ENCODE measurements at places on chromosomes 1 and 21. TPM values are rescaled to one million over a fixed set of nuclear protein-coding genes. Genes with fewer than 3 reads are reported as not detected.
A peak's percentile ranks its signal among the peaks of the same experiment; 100 is the strongest.

DNA sequence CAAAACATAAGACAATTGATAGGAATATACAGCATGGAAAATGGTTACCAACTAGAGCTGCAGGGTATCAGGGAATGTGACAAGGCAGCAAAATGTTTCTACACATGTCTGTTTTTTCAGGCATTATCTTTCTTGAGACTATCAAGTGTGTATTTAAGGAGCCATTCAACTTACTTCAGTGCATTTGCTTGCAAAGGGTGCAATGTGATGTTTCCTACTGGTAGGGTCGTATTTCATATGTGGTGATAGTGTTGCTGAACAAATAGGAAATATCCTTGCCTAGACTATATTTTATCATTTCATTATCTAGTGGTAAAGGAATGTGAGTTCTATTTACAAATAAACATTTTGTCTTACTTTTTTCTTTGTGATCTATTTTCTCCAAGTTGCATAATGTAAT lies 42.4 kb downstream of the PTPRC start:
- peaks cover 6% of the 10 kb centered on the region for H3K4me1 ChIP-seq
- no peak for DNase-seq

Gene ANGPTL3
- not detected for total RNA-seq

DNA sequence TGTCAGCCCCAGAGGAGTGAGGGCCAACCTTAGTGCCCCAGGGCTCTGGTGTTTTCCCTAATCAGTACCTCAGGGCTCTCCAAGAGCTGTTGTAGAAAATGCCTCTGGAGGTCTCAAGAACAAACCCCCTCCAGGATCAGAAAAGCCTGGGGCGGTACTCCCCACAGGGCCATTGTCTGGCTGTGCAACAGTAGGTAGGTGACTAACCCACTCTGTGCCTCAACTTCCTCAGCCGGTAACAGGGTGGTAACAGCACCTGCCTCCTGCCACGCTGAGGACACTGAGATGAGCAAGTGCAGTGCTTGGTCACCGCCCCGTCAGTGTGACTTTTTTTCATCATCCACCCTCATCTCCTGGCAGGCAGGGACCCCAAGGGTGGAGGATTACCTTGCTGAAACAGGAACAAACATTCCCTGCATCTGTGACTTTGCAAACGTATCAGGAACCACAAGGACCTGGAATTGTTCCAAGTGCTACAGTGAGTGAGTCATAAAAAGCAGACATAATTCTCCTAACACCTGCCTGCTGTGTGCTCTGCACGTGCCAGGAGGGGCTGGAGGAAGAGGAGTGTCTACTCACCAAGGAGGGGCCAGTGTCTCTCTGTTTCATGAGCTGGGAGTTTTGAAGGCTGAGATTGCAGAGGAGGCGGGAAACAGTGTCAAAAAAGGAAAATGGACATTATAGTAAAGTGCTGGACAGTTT lies 440.8 kb downstream of the NPHP4 start:
- no peaks in the 10 kb centered on the region for H3K27me3 ChIP-seq
- no peak for DNase-seq
- no peaks in the 10 kb centered on the region for H3K36me3 ChIP-seq
- H3K27ac ChIP-seq = no peak overlapping the region
- H3K4me3 ChIP-seq = no peak overlapping the region

GRCh38 chr1:33257207-33257771 lies 997 bp downstream of the ZNF362 start:
- peak overlapping the region; percentile 88 for H3K27ac ChIP-seq
- peak overlapping the region; percentile 48 for H3K4me3 ChIP-seq
- no peaks in the 10 kb centered on the region for H3K36me3 ChIP-seq
- H3K4me1 ChIP-seq = peaks cover 51% of the 10 kb centered on the region
- DNase-seq = no peak

Gene AMPD1
- total RNA-seq = not detected

Gene CD1B
- not detected for total RNA-seq

Gene ACTA1
- 0.39 TPM for total RNA-seq

Gene CHTOP
- total RNA-seq = 49.0 TPM

Gene LMOD1
- total RNA-seq = 87.6 TPM

- no peaks in the 10 kb centered on the region for H3K27me3 ChIP-seq
- no peak overlapping the region for H3K27ac ChIP-seq
- H3K4me1 ChIP-seq = no peaks in the 10 kb centered on the region
- no peak for DNase-seq
- no peaks in the 10 kb centered on the region for H3K36me3 ChIP-seq
- H3K4me3 ChIP-seq = no peak overlapping the region
Measured at GRCh38 chr1:84941843-84942242, 48.8 kb upstream of the LPAR3 start.

Gene MTARC1
- total RNA-seq = 37.8 TPM

DNA sequence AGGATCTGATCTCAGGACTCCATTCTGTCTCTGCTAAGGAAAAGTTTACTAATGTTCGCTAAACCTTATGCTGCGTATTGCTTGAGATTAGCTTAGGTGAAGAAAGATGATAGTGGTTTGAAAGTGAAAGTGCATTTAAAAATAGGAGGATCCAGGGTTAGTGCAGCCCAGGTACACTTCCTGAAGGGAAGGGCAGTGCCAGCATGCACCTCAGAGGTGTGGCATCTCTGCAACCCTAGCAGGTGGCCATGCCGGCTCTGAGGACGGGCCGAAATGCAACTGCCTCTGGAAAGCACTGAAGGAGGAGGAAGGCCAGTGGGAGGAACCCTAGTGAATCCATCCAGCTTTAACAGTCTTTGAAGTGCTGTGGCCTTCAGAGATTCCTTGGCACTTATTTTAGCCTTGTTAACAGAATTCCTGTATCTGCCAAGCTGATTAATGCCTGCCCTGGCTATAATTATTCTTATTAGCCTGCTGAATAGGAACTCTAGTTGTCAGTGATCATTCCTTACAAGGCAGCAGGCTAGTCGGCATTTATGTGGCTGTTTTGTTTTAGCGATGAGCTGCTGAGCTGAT lies 5.5 kb downstream of the PTGFRN start:
- H3K36me3 ChIP-seq = no peaks in the 10 kb centered on the region
- DNase-seq = no peak
- H3K27ac ChIP-seq = no peak overlapping the region
- no peak overlapping the region for H3K4me3 ChIP-seq
- no peaks in the 10 kb centered on the region for H3K4me1 ChIP-seq
- H3K27me3 ChIP-seq = no peaks in the 10 kb centered on the region

DNA sequence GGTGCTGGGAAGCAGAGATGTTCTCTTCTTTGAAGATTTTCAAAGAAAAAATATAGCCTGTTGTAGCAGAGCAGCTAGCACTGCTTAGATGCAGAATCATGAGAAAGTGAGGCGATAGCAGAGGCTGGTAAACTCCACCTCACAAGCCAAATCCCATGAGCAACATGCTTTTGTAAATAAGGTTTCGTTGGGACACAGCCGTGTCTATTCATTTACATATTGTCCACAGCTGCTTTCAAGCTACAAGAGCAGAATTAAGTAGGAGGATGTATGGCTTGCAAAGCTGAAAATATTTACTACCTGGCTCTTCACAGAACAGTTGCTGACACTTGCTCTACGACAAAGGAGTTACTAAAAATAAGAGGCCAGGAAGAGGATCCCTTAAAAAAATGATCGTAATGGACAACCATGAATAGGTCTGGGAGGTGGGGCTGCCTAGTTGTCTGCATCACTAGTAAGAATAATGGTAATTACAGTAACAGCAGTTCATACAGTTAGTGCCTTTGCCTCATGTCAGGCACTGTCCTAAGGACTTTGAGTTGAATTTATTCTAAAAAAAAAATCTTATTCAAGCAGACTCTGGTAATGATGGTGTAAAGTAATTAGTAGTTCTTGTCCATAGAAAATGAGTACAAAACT lies 622.0 kb downstream of the KIF26B start:
- H3K27me3 ChIP-seq = no peaks in the 10 kb centered on the region
- H3K4me3 ChIP-seq = no peak overlapping the region
- no peak for DNase-seq
- H3K36me3 ChIP-seq = no peaks in the 10 kb centered on the region
- no peak overlapping the region for H3K27ac ChIP-seq

Gene SPRR2A
- not detected for total RNA-seq

Gene GNG4
- 0.42 TPM for total RNA-seq

- no peaks in the 10 kb centered on the region for H3K4me1 ChIP-seq
- no peak overlapping the region for H3K27ac ChIP-seq
- no peak for DNase-seq
- no peaks in the 10 kb centered on the region for H3K36me3 ChIP-seq
Measured at GRCh38 chr1:2166695-2167094, 27.9 kb downstream of the FAAP20 start.

DNA sequence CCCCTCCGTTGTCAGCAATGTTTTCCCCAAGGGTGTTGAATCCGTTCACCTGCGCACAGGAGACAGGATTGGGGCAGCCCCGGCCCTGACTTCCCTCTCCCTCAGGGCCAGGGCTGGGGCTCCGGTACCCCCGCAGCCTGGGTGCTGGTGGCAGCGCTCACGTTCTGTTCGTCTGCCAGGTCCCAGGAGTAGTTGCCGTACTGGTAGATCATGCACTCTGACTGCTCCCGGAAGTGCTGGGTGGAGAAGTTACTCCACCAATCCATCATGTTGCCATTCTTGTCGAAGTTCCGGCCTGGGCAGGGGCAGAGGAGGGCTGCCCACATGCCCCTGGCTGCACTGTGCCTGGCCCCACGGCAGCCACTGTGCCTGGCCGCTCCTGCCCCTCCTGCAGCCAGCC lies 6.1 kb downstream of the PRXL2B start:
- DNase-seq = no peak
- H3K27me3 ChIP-seq = peaks cover 14% of the 10 kb centered on the region
- no peak overlapping the region for H3K4me3 ChIP-seq
- no peak overlapping the region for H3K27ac ChIP-seq
- peaks cover 27% of the 10 kb centered on the region for H3K36me3 ChIP-seq

DNA sequence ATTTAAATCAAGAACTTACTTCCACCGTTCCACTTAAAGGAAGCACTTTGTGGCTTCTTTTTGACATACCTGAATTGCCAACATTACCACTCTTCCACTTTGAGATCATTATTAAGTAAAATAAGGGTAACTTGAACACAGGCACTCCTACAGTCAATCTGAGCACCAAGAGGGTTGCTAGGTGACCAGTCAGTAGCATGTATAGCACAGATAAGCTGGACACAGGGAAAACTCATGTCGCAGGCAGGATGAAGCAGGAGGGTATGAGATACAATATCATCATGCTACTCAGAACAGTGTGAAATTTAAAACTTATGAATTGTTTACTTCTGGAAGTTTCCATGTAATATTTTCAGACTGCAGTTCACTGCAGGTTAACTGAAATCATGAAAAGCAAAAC lies 47.0 kb upstream of the RAP1GAP start:
- DNase-seq = no peak
- no peaks in the 10 kb centered on the region for H3K27me3 ChIP-seq
- H3K4me1 ChIP-seq = no peaks in the 10 kb centered on the region
- H3K4me3 ChIP-seq = no peak overlapping the region

DNA sequence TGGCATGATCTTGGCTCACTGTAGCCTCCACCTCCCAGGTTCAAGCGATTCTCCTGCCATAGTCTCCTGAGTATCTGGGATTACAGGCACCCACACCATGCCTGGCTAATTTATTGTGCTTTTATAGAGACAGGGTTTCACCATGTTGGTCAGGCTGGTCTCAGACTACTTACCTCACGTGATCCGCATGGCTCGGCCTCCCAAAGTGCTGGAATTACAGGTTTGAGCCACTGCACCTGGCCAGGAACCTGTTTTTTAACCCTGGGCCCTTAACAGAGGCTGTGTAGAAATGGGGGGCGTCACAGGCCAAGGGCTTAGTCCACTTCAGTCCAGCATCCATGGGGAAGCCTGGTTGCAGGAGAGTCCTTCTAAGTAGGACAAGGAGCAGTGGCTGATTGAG lies 9.3 kb downstream of the FBLIM1 start:
- H3K36me3 ChIP-seq = no peaks in the 10 kb centered on the region
- H3K27ac ChIP-seq = no peak overlapping the region
- H3K4me3 ChIP-seq = no peak overlapping the region
- no peaks in the 10 kb centered on the region for H3K27me3 ChIP-seq

- H3K27ac ChIP-seq = peak overlapping the region; percentile 49
- no peaks in the 10 kb centered on the region for H3K36me3 ChIP-seq
- no peak for DNase-seq
- peaks cover 3% of the 10 kb centered on the region for H3K4me1 ChIP-seq
- H3K4me3 ChIP-seq = no peak overlapping the region
Measured at GRCh38 chr1:165884009-165884689, 56.7 kb downstream of the UCK2 start.

DNA sequence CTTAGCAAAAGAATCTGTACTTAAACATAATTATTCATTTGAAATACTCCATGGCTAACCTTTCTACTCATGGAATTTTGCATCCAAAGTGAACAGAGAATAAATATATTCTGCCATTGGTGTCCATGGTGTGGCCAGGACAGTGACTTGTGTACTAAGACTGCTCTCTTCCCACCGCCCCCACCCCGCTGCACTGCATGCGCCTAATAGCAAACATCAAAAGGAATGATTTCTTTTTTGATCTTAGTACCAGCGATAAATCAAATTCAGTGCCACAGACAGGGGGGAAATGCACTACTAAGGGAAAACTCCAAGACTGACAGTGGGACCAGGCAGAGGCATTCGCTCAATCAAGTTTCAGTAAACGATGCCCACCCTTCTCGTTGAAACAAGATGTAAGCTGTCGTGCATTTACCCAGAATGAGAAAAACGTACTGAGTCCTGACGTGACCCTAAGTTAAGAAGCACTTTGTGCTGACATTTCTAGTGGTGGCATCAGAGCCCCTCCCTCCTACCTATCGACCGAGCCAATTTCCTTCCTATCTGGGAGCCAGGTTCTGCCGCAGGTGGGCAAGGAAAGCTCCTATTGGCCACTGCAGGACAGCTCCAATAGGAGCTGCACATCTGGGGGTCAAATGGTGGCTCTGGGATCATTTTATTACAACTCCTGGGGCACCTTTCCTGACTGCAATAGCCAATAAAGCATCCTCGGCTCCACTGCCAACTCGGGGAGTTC lies 12.5 kb downstream of the ESRRG start:
- no peak for DNase-seq
- no peak overlapping the region for H3K4me3 ChIP-seq
- H3K4me1 ChIP-seq = no peaks in the 10 kb centered on the region

- no peak for DNase-seq
- no peaks in the 10 kb centered on the region for H3K4me1 ChIP-seq
- H3K36me3 ChIP-seq = no peaks in the 10 kb centered on the region
- no peaks in the 10 kb centered on the region for H3K27me3 ChIP-seq
- no peak overlapping the region for H3K27ac ChIP-seq
- H3K4me3 ChIP-seq = no peak overlapping the region
Measured at GRCh38 chr1:29635501-29636263, 399.4 kb downstream of the PTPRU start.

Gene BRINP3
- 0.20 TPM for total RNA-seq

DNA sequence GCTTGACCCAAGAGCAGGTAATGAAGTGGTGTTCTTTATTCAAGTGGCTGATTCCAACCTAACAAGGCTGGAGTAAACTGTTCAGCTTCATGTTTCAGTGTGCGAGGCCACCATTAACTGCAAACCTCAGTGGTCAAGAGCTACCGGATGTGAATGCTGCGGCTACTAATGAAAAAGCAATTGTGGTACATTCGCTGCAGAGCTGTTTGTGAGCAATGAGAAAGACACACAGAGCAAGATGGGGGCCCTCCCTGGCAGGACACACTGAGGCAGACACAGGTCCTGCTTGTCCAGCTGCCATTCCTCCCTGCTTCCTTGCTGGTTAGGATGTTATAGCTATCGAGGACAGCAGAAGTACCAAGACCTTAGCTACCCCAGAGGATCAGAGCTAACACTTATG lies 26.1 kb downstream of the SYF2 start:
- no peaks in the 10 kb centered on the region for H3K36me3 ChIP-seq
- H3K4me3 ChIP-seq = no peak overlapping the region
- H3K27ac ChIP-seq = no peak overlapping the region
- H3K4me1 ChIP-seq = no peaks in the 10 kb centered on the region

GRCh38 chr1:104807590-104807989 lies 1057.9 kb downstream of the AMY1C start:
- H3K4me3 ChIP-seq = no peak overlapping the region
- H3K36me3 ChIP-seq = no peaks in the 10 kb centered on the region
- no peak overlapping the region for H3K27ac ChIP-seq
- no peak for DNase-seq
